ENCODE measurements at places on chromosomes 13 and 19.

GRCh38 chr13:45909089-45909488 is 57.5 kb upstream of the SIAH3 start:
- no peak overlapping the region for H3K27ac ChIP-seq
- H3K4me1 ChIP-seq: no peaks in the 10 kb centered on the region
- peaks cover 3% of the 10 kb centered on the region for H3K27me3 ChIP-seq
- no peak for DNase-seq
- H3K4me3 ChIP-seq: no peak overlapping the region
- no peaks in the 10 kb centered on the region for H3K36me3 ChIP-seq

DNA sequence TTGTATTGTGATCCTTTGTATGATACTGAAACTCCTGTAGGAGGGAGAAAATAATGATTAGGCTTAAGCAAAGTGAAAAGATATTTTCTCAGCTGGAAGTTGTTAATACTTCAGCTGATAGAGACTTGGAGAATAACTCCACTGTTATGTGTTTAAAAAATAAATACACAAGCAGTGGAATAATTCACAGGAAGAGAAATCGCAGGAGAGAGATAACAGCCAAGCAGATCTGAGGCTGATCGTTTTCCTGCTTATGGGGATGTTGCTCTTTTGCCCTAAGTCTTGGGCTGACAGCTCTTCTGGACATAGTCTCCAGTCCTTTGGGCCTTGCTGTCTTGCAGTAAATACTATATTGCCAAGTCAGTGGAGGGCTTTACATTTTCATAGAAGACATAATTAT is 93.3 kb downstream of the OLFM4 start:
- H3K4me1 ChIP-seq: no peaks in the 10 kb centered on the region
- H3K4me3 ChIP-seq: no peak overlapping the region
- no peak overlapping the region for H3K27ac ChIP-seq
- H3K36me3 ChIP-seq: no peaks in the 10 kb centered on the region
- DNase-seq: no peak
- H3K27me3 ChIP-seq: no peaks in the 10 kb centered on the region

- no peaks in the 10 kb centered on the region for H3K27me3 ChIP-seq
- no peak overlapping the region for H3K27ac ChIP-seq
- no peaks in the 10 kb centered on the region for H3K4me1 ChIP-seq
- no peaks in the 10 kb centered on the region for H3K36me3 ChIP-seq
Observed at GRCh38 chr13:73467125-73467524, 408.3 kb downstream of the KLF5 start.

DNA sequence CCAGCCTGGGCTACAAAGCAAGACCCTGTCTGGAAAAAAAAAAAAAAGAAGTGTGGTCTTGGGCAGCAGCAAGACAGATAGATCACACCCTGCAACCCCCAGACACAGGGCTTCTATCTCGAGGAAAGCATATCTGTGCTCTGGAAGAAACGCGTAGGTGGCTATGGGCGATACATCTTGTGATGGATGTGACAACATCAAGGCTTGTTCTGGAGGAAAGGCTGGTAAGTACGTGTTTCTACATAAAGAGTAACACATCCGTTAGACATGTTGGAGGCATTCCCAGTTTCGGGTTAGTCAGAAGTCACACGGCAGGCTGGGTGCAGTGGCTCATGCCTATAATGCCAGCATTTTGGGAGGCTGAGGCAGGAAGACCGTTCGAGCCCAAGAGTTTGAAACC is 6.6 kb upstream of the DHDH start:
- peak; percentile 70 for DNase-seq
- peak overlapping the region; percentile 69 for H3K27ac ChIP-seq

GRCh38 chr19:31586282-31586681 is 237.0 kb upstream of the TSHZ3 start:
- DNase-seq: no peak
- H3K27ac ChIP-seq: no peak overlapping the region
- no peaks in the 10 kb centered on the region for H3K27me3 ChIP-seq
- H3K4me1 ChIP-seq: peaks cover 6% of the 10 kb centered on the region

Data from lower lobe of right lung (tissue), 2 donors.